ENCODE measurements at places on chromosomes 3 and 15.

DNA sequence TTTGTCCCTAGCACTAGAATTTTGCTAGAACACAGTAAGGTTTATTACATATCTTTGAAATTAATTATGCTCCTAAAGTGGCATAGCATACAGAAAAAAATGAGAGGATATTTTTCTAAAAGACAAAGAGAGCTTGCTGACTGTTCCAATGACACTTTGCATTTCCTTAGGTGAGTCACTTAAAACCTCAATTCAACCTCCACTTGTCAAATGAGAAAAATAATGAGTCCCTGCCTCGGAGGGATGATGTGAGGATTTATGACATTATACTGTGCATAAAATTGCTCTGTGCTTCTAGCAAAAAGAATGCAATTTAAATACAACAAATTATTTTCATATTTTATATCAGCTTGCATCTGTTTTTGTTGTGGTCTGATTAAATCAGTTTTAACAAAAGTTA, 1417.0 kb upstream of the ALCAM start:
- DNase-seq: no peak
- H3K4me3 ChIP-seq: no peak overlapping the region
- H3K36me3 ChIP-seq: no peaks in the 10 kb centered on the region
- no peak overlapping the region for H3K27ac ChIP-seq

DNA sequence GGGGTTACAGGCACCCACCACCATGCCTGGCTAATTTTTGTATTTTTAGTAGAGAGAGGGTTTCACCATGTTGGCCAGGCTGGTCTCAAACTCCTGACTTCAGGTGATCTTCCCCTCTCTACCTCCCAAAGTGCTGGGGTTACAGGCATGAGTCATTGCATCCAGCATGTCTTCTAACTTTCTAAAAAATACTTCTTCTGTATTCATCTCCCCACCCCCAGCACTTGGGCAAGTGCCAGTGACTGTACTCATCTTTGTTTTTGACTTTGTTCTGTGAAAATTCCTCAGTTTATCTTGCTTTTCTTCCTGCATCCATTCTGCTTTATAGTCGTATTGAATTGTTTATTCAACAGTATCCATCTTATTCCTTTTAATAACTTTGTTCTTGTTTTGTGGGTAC, 47.6 kb downstream of the ARIH1 start:
- H3K4me3 ChIP-seq: no peak overlapping the region
- H3K36me3 ChIP-seq: peaks cover 44% of the 10 kb centered on the region
- no peak overlapping the region for H3K27ac ChIP-seq
- DNase-seq: no peak
- peaks cover 3% of the 10 kb centered on the region for H3K27me3 ChIP-seq

GRCh38 chr15:69039516-69040225, 25.2 kb downstream of the NOX5 start:
- no peak for DNase-seq
- no peak overlapping the region for H3K4me3 ChIP-seq
- no peaks in the 10 kb centered on the region for H3K36me3 ChIP-seq
- H3K27me3 ChIP-seq: peaks cover 22% of the 10 kb centered on the region
- no peak overlapping the region for H3K27ac ChIP-seq
- no peaks in the 10 kb centered on the region for H3K4me1 ChIP-seq

GRCh38 chr3:18245721-18246120, 179.4 kb downstream of the SATB1 start:
- H3K4me1 ChIP-seq: peaks cover 15% of the 10 kb centered on the region
- H3K4me3 ChIP-seq: no peak overlapping the region
- no peaks in the 10 kb centered on the region for H3K27me3 ChIP-seq
- H3K27ac ChIP-seq: no peak overlapping the region
- DNase-seq: no peak

DNA sequence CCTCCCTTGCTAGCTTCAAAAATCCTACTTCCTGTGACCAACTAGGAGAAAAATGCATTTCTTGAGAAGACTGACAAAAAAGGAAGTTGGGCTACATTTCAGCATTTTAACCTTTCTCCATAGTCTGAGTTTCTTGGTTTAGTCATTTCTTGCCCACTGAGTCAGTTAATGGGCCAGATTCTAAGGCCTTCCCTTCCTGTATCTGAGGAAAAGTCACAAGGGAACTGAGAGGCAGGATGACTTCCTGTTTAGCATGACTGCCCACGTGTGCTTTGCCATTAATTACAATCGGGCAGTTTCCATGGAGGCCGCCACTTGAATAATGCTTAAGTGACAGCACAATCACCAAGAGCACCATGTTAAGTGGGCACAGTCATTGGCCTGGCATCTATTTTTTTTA, 794.4 kb upstream of the LMCD1 start:
- H3K27me3 ChIP-seq: peaks cover 3% of the 10 kb centered on the region
- no peak overlapping the region for H3K27ac ChIP-seq
- H3K4me1 ChIP-seq: peaks cover 19% of the 10 kb centered on the region
- DNase-seq: peak; percentile 4

DNA sequence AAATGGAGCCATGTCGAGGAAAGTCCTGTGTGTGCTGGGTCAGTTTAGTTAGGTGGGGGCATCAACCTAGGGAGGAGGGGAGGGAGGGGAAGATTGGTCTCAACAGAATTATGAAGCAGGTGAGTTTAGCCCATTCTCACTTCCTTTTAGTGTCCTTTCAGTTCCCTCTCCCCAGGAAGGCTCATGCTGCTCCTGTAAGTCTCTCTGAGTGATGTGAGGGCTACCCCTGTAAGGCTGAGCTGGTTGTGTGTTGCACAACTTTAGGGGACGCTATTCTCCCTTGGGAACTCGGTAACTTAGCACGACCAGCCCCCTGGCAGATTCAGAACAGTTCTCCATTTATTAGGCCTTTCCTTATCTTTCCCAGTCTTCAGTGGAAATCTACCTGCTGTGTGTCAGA, 21.2 kb downstream of the IL5RA start:
- H3K36me3 ChIP-seq: no peaks in the 10 kb centered on the region
- no peak for DNase-seq
- H3K4me1 ChIP-seq: no peaks in the 10 kb centered on the region
- no peak overlapping the region for H3K4me3 ChIP-seq

- H3K27ac ChIP-seq: no peak within 1 kb of the TSS
- H3K27me3 ChIP-seq: peaks cover 3% of the 10 kb centered on the region
- H3K4me3 ChIP-seq: no peak within 1 kb of the TSS
- DNase-seq: peak; percentile 8
- no peaks in the 10 kb centered on the region for H3K4me1 ChIP-seq
- H3K36me3 ChIP-seq: no peaks in the 10 kb centered on the region
Measured at GRCh38 chr3:119559441-119559963, at the start of gene CD80. TSS of gene CD80 (minus strand) at chr3:119559614. CDS start at chr3:119557728, 1,886 bp downstream.

DNA sequence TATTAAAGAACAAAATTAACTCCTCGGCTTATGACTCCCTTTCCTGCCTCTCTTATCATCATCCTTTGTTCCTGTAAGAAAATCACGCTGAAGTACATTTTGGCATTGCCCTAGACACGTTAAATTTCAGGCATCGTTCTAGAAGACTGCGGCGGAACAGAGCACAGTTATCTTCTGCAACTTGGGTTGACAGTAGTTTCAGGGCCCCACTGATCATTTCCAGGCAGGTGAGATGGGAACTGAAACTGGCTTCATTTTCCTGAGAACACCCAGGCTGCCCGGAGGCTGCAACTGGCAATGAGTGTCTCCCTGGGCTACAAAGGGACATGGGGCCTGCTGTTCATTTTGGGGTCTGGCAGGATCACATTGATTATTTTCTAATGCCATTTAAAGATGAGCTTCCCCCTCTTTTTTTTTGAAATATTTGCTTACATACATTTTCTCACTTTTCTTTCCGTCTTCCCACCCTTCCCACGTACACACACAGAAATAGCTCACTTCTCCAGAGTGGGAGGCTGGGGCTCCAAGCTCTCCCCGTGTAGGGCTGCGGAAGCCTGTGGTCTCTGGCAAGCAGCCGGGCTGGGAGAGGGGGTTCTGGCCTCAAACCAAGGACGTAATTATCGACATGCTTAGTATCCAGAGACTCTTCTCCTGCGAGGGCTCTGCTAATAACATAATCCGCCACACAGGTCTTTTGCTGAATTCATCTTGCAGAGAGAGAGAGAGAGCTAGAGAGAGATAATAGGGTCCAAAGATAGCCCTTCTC, 267.4 kb downstream of the ABHD5 start:
- peaks cover 24% of the 10 kb centered on the region for H3K27me3 ChIP-seq
- H3K4me3 ChIP-seq: no peak overlapping the region
- H3K27ac ChIP-seq: no peak overlapping the region
- peaks cover 40% of the 10 kb centered on the region for H3K4me1 ChIP-seq

- H3K27me3 ChIP-seq: peaks cover 34% of the 10 kb centered on the region
- no peak overlapping the region for H3K27ac ChIP-seq
- peaks cover 20% of the 10 kb centered on the region for H3K4me1 ChIP-seq
- no peaks in the 10 kb centered on the region for H3K36me3 ChIP-seq
Measured at GRCh38 chr15:69149803-69150202, 10.6 kb upstream of the GLCE start.

- peaks cover 28% of the 10 kb centered on the region for H3K27me3 ChIP-seq
- DNase-seq: no peak
- H3K4me3 ChIP-seq: no peak overlapping the region
- H3K36me3 ChIP-seq: no peaks in the 10 kb centered on the region
- peaks cover 19% of the 10 kb centered on the region for H3K4me1 ChIP-seq
- H3K27ac ChIP-seq: no peak overlapping the region
Measured at GRCh38 chr15:48966595-48967301, 3.0 kb upstream of the SHC4 start.

DNA sequence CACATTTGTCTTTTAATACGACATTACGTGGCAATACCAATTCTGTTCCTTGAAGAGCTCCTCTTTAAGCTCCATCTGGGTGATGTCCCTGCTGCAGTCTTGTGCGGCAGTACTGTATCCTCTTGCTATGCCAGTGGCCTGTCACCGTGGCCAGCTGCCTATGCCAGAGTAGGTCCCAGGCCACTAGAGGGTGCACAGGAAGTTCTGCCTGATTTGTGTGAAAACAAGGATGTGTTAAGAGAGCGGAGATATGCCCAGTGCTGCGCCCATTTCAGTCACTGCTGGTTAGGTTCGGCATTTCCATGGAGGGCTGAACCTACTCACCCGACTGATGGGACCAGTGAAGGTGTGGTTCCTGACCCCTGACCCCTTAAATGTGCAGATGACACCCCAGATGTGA, 25.2 kb downstream of the NIPA1 start:
- H3K4me3 ChIP-seq: no peak overlapping the region
- H3K27me3 ChIP-seq: no peaks in the 10 kb centered on the region
- DNase-seq: peak; percentile 18
- H3K4me1 ChIP-seq: peaks cover 6% of the 10 kb centered on the region
- H3K27ac ChIP-seq: peak overlapping the region; percentile 72
- H3K36me3 ChIP-seq: peaks cover 10% of the 10 kb centered on the region

DNA sequence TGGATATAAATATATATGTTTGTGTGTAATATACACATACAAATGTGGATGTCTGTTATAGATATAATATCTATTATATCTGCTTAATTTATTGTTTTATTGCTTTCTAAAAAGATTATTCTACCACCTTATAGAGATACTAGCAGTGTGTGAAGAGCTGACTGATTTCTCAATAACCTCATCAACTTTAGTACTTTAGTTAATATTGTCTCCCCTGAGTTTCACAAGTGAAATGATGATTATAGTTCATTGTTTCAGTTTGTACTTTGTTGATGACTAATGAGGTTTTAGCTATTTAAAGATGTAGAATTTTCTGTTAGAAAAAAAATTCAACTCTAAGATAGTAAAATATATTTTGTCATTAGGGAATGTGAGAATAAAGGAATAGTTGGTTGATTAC, 11.4 kb downstream of the RSRC1 start:
- H3K4me1 ChIP-seq: no peaks in the 10 kb centered on the region
- no peak for DNase-seq
- no peak overlapping the region for H3K4me3 ChIP-seq
- peaks cover 51% of the 10 kb centered on the region for H3K36me3 ChIP-seq
- no peaks in the 10 kb centered on the region for H3K27me3 ChIP-seq

GRCh38 chr15:89543389-89543788, 31.9 kb upstream of the TICRR start:
- no peaks in the 10 kb centered on the region for H3K4me1 ChIP-seq
- DNase-seq: no peak
- H3K4me3 ChIP-seq: no peak overlapping the region
- no peaks in the 10 kb centered on the region for H3K36me3 ChIP-seq
- H3K27me3 ChIP-seq: peaks cover 65% of the 10 kb centered on the region
- no peak overlapping the region for H3K27ac ChIP-seq

DNA sequence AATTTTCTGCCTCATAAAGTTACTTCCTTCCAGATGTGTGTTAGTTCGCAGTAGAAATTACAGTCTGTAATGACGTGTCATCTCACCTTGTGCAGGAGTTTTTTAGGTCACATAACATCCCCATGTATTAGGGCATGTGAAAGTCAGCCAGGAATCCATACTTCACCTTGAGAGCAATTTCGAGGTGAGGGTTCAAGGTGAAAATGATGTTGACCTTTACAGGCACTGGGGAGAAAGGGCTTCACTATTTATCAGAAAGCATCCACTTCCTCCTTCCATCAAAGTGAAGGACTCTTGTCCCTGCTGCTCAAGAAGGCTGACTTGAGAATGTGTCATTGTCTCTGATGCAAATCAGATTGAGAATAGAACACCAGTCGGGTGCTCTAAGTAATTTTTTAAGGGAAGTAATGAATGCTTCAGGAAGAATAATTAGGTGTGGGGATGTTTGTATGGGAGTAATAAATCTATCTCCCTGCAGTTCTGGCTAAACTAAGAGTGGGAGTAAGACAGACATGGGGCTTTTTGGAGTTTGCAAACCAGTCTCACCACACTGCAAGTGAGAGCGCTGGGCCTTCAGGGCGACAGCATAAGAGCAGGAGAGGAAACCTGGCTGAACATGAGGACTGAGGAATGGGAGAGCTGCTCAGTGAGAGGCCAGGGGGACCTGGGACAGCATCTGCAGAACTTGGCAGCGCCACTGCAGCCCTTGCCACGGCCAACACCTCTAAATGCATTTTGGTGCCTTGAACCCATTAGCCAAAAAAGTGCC, 85.9 kb upstream of the IL12A start:
- H3K27ac ChIP-seq: peak overlapping the region; percentile 23
- H3K4me3 ChIP-seq: no peak overlapping the region
- peaks cover 12% of the 10 kb centered on the region for H3K4me1 ChIP-seq
- no peak for DNase-seq
- H3K27me3 ChIP-seq: peaks cover 4% of the 10 kb centered on the region

DNA sequence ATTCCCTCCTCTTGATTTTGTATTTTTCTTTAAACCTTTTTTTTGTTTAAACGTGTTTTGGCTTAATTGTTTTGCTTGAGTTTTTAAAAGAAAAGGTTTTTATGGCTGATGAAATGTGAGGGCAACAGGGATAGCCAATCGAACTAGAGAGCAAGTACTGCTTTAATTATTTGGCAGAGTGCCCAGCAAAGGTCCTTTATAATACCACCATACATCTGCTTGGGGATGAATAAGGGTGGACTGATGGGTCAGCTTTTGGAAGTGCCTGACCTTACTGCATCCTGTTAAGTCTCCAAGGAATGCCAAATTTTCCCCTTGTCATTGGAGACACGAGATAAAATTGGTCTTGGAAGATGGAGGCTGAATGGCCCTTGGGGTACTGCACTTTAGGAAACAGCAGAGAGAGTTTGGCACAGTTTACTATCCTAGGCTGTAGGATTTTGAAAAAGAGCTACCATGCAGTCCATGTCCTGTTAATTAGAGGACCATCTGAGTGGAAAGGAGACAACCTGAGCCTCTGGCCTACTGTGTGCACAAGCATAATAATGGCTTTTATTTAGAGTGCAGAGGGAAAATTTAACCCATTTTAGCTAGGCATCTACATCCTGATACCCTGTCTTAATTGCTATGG, 19.8 kb upstream of the MTHFS start:
- peak overlapping the region; percentile 68 for H3K27ac ChIP-seq
- H3K36me3 ChIP-seq: peaks cover 100% of the 10 kb centered on the region
- peaks cover 4% of the 10 kb centered on the region for H3K27me3 ChIP-seq
- H3K4me1 ChIP-seq: peaks cover 48% of the 10 kb centered on the region
- no peak overlapping the region for H3K4me3 ChIP-seq
- DNase-seq: no peak

- no peaks in the 10 kb centered on the region for H3K4me1 ChIP-seq
- no peak overlapping the region for H3K4me3 ChIP-seq
- no peak overlapping the region for H3K27ac ChIP-seq
- peaks cover 4% of the 10 kb centered on the region for H3K27me3 ChIP-seq
- no peak for DNase-seq
- H3K36me3 ChIP-seq: no peaks in the 10 kb centered on the region
Measured at GRCh38 chr3:190676481-190676880, 162.6 kb downstream of the IL1RAP start.
